ENCODE measurements at places on chromosomes 5 and 9.

DNA sequence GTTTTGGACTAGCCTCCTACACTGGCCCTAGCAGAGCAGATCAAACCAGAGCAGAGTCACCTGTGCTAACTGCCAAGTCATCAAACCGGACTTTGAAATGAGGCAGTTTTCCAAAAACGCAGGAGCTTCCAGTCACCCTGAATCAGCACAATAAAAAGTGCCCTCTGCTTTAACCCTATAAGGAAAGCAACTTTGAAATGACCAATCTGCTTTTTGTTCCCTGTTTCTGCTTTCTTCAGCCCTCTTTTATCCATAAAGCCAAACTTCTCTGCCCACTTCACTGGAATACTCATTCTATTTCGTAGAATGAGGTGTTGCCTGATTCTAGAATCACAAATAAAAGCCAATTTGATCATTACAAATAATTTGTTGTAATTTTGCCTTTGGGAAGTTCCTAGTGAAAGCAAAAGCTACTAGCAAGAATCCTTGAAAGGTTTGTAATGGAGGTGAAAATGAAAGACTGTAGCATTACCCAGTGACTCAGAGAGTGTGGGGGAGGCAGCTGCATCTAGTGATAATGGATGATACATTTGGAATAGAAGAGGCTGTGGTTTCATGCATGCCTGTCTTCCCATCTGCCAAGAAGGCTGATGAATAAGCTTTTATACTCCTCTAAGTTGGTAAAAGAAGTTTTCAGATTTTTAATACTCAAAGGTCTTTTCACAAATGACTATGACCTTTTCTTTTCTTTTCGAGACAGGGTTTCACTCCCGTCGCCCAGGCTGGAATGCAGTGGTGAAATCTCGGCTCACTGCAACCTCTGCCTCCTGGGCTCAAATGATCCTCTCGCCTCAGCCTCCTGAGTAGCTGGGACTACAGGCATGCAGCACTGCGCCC is 14.9 kb downstream of the SPAAR start:
- DNase-seq, result no peak

- DNase-seq, result peak; percentile 17
Measured at GRCh38 chr5:435961-436640, 6.9 kb upstream of the EXOC3 start.

- DNase-seq, result no peak
Measured at GRCh38 chr9:27118916-27119315, 9.9 kb downstream of the TEK start.

- no peak for DNase-seq
Measured at GRCh38 chr9:136629001-136629878, 33.5 kb upstream of the EGFL7 start.

DNA sequence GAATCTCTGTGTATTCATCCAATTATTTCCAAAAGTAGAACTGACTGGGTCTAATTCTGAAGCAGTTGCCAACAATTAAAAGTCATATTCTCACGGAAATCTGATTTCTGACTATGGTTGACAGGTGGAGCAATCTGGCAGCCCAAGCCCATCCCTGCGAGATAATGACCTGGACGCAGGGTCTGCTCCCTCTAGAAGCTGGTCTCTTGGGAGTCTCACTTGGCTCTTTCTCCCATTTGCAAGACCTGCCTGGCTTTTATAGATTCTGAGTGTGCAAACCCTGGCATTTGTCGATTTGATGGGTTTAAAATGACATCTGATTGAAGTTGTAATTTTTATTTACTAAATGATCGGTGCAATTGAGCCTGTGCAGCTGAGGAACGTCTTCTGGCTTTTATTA is 49.4 kb upstream of the NEURL1B start:
- DNase-seq, result no peak

DNA sequence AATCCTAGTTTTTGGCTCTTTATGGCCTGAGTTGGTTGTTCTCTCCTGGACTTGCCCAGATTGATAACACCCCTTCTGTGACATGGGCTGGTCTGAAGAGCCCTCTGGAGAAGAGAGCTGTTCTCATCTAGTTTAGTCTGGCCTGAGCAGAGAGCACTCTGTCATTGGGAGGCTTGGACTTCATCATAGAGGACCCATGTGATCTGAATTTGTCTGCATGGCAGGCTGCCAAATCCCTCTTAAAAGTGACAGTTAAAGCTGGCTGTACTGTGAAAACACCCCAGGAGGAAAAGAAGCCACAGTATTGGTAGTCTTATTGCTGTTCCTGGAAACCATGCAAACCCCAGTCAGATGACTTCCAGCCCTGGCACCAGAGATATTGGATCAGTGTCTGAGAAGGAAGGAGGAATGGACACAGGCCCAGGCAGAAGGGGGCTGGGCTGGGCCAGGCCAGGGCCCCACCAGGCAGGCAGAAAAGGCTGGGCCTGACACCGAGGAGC is 3.7 kb upstream of the WDR31 start:
- peak; percentile 88 for DNase-seq

DNA sequence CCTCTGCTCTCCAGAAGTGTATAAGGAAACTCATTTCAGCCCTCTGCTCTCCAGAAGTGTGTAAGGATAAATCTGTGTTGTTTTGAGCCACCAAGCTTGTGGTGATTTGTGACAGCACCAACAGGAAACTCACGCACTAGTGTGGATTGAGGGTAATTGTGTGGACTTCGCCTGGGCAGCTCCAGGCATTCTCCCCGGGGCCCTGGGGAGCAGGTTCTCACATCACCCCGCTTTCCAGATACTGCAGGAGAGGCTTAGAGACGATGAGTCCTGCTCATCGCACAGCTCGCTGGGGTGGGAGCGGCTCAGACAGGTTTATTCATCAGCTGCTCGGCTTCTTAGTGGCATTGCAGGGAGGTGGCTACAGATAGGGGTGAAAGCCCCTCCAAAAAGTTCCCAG is 38.4 kb upstream of the RNF130 start:
- no peak for DNase-seq

GRCh38 chr9:121782514-121783110 is 131.2 kb downstream of the DAB2IP start:
- no peak for DNase-seq

GRCh38 chr5:50853151-50853550 is 186.7 kb downstream of the PARP8 start:
- DNase-seq, result no peak

DNA sequence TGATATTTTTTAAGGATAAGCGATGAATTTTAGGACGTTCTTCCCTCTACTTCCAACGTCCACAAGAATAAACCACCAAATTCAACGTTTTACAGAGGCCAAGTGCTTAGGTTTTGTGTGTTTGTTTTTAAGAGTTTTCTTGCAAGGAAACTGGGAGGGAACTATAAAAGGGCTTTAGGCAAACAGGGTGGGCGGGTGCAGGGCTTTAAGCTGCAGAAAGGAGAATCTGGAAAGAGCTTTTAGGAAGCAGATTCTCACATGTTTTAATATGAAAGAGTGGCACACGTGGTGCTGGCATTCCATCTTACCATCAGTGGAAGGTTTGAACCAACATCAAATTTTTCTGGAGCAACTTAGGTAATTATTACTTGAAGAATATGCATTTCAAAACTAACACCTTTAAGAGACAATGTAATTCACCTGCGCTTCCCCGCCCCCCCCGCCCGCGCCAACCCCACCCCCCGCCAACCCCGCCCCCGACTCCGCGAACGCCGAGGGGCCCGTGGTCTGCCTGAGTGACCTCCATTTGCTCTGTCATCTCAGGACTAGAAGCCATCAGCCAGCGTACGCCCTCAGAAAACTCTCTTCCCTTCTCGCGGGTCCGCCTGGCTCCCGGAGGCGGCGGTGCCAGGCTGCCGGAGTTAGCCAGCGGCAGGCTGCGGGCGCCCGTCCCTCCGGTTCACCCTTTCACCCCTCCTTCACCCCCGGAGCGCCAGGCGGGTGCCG is 911 bp upstream of the PIK3R1 start:
- no peak for DNase-seq

DNA sequence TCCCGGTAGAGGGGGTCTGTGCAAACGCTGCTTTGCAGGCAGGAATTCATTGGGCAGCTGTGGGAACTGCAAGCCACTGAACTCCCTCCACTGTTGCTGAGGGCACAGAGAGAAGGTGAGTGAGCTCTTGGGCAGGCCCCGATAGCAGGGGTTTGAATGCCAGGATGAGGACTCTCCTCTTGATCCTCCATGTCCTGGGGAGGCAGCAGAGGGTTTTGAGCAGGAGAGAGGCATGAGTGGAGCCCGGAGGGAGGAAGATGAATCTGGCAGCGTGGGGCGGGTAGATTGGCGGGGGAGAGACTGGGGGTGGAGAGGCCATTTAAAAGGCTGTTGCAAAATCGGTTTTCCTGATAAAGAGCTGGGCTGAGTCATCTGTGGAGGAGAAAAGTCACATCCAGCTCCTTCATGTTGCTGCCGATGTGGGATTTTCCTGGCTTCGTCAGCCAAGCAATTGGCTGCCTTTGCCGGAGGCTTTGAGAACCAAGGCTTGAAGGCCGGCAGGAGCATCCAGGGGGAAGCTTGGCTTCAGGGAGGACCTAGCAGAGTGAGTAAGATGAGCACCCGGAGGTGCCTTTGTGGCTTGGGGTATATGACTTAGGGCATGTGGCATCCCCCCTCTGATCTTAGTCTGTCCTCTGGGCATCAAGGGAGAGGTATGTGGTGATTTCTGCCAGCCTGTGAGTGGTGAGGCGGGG is at the start of gene SYNPO:
TSS of gene SYNPO (plus strand) at position 350 of the 695 bp plus-strand sequence. CDS start 7,616 bp downstream, outside the sequence.
- DNase-seq, result no peak

DNA sequence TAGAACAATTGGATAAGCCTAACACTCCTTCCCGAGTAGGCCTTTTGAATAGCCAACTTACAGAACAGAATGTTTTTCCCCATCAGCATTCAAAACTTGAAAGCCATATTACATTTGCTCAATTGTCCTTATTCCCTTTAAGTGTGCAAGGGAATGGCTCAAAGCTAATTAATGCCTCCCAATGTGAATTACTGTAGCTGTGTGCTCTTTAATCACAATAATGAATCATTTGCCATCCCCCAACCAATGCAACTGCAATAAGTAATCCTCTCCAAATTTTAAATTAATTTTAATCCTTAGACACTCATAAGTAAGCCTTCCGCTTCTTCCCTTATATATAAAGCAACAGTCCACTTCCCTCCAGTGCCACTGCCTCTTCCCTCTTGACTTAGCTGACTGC is 115.9 kb downstream of the DROSHA start:
- DNase-seq, result no peak

GRCh38 chr5:140143521-140144258 is 18.0 kb downstream of the IGIP start:
- no peak for DNase-seq
